ENCODE measurements at places on chromosomes 11 and 22.
A peak's percentile ranks its signal among the peaks of the same experiment; 100 is the strongest.

DNA sequence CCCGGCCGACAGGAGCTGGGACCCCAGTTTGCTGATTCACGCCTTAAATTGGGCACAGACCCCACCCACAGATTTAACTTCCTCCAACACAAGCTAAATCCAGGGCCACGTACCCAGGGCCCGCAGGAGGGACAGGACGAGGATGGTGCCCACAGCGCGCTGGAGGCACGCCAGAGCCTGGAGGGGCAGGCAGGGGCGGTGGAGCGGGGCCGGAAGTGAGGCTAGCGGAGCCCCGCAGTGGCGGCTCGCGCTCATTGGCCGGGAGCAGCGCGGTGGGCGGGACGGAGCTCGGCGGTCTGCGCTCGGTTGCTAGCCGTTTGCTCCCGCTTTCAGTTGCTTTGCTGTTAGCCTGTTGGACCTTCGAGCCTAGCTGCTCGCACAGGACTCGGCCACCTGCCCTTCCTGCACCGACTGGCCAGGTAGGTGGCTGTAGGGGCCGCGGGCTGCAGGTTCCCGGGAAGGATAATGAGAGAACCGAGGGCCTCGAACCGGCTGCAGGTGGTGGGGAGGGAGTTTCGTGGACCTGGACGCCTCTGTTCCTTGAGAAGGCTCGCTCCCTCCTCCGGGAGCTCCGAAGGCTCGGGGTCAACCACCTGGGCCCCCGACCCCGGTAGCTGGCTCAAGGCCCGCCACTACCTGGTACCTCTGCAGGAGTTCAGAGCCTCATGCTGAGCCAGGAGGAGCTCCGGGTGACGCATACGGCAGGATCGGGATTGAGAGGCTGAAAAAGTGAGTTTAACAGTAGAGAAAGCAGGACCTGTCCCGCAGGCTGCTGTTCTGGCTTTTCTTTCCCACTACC lies at the start of gene CCDC134:
Gene CCDC134 (plus strand): TSS at position 332 of the 799 bp plus-strand sequence. CDS start 8,212 bp downstream, outside the sequence.
- peak; percentile 80 for DNase-seq

- no peak for DNase-seq
These were observed 88.2 kb downstream of the CWC15 start for GRCh38 chr11:94885133-94885532.

GRCh38 chr22:40261783-40262182 lies 84.1 kb downstream of the TNRC6B start:
- no peak for DNase-seq

DNA sequence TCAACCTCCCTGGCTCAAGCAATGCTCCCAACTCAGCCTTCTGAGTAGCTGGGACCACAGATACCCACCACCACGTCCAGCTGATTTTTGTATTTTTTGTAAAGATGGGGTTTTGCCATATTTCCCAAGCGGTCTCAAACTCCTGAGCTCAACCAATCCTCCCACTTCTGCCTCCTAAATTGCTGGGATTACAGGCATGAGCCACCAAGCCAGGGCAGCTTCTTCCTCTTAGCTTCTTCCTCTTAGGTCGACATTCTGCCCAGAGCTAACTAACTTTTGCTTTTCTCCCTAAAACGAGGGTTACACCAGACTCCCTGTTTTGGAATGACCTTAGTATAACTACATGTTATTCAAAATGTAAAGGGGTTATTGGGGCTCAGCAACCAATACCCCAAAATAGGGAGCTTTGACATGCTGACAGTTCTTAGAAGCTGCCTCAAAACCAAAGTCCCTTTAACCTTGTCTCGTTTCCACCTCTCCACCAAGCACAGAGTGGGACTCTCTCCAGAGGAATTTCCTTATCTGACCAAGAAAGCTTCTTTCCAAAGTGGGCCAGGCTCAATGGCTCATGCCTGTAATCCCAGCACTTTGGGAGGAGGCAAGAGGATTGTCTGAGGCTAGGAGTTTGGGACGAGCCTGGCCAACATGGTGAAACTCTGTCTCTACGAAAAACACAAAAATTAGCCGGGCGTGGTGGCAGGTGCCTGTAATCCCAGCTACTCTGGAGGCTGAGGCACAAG lies 7.0 kb downstream of the HPS5 start:
- DNase-seq = no peak

DNA sequence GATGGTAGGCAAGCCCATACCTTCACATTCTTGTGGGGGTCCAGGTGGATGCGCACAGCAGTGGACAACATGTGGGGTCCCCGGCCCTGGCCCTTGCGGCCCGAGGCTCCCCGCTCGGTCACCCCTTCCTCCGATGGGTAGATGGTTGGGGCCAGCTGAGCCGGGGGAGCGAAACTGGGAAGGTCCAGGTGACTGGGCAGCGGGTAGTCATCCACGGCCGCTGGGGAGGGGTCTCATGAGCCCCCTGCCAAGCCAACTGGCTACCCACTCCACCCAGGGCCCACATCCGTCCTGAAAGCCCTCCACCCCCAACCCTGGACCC lies 10.7 kb downstream of the ATG2A start:
- DNase-seq = no peak

GRCh38 chr11:44171518-44171917 lies 76.0 kb downstream of the EXT2 start:
- no peak for DNase-seq

DNA sequence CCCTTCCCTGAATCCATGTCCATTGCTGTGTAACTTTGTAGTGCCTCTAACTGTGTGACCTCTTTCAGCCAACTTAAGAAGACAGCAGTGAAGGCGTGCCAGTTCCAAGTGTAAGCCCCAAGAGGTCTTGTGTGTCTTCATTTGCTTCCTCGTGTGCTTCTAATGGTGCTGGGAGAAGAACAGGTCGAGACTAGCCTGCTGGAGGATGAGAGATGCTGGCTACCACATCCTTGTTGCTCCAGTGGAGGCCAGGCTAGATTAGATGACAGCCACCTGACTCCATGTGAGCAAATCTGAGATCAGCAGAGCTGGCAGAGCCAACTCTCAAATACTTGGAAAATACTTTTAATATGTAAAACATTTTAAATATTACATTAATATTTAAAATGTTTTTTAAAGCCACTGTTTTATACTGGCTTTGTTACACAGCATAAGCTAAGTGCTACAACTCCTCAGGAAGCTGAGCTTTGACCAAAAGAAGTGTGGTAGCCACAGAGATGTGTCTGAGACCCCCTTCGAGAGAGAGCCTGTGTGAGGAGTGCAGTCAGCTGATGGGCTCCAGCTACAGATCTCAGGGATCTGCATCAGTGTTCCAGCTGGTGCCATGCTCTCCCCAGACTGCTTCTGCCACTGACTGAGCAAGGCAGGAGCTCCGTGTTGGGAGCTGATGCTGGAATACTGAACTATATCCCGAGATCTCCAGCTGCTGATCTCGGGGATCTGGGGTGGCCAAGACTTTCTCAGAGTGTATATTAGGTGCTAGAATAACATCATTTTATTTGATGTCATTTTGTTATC lies 8.9 kb downstream of the KCNJ11 start:
- DNase-seq = no peak

DNA sequence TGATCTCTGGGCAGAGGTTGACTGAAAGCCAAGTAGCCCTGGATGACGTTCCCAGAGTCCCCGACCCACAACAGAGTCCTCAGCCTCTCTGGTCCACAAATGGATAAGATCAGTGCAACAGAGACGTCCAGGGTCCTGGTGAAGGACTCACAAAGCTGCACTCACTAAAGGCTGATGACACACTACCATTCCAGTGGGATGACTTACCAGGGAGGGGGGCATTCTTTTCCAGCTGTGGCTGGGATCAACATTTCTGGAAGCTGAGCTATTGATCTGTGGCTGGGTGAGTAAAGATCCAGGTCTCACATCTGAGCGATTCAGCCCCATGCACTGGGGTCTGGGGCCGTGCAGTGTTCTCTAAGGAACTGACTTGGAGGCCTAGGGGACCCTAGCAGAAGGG lies 296.2 kb downstream of the NTM start:
- no peak for DNase-seq

DNA sequence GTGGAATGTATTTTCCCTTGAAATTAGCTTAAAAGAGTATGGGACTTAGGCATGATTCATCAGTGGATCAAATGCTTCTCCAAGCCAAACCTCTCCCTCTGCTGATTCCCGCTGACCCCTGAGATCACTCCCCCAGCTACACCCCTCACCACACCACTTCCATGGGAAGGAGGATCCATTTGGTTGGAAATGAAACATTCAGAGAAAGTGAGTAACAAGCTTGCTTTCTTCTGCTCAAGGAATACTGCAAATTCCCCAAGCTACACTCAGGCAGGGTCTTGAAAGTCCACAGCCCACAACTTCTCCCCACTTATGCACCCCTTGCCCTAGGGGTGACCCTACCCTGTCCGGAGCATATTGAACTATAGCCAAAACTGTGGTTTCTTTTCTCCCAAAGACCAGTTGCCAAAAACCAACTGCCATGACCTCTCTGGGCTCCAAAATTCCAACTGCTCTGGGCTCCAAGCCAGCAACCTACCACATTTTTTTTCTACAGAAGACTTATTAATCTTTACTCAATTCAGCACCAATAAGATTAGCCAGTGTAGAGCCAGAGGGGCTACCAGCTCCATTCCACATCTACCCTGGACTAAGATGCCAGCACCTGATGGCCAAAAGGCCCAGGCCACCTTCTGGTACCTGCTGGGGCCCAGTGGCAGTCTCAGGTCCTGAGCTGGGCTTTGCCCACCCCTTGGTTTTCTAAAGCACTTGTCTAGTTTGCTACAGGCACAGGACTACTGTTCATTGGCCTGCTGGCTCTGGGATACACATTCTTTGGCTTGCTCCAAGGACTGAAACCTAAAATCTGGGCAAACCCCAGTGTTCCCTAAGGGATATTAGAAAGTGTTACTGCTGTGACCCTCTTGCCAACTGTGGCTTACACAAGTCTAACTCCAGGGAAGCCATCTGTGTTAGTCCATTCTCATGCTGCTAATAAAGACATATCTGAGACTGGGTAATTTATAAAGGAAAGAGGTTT lies 101.1 kb downstream of the MICAL3 start:
- no peak for DNase-seq

GRCh38 chr11:1938343-1939005 lies 8.7 kb upstream of the MRPL23 start:
- no peak for DNase-seq

- no peak for DNase-seq
These were observed 3.9 kb downstream of the BET1L start for GRCh38 chr11:203056-203944.

GRCh38 chr11:71423181-71423790 lies 24.9 kb downstream of the DHCR7 start:
- DNase-seq = no peak

DNA sequence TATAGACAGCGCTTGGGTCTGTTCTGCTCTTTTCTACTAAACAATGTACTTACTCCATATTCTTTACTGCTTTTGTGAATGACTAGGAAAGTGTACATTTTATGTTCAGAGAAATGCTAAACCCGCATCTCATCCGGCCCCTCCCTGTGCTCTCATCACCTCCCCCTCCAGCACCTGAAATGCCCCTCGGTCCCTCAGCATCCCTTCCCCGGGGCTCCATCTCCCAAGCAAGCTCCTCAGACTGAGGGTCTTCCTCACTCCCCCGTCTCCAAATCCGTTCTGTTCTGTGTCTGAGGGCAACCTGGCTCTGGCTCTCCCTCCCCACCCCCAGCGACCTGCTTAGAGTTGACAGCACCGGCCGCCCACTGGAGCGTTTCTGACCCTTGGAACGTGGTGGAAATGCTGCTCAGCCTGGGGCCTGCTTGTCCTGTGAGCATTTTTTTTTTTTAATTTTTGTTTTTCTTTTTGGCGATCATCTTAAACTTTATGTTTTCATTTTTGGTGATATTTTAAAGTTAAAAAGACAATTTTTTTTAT lies 1.4 kb downstream of the SELENOO start:
- DNase-seq = no peak

- DNase-seq = no peak
These were observed 2.8 kb upstream of the TSPO start for GRCh38 chr22:43148581-43148980.

DNA sequence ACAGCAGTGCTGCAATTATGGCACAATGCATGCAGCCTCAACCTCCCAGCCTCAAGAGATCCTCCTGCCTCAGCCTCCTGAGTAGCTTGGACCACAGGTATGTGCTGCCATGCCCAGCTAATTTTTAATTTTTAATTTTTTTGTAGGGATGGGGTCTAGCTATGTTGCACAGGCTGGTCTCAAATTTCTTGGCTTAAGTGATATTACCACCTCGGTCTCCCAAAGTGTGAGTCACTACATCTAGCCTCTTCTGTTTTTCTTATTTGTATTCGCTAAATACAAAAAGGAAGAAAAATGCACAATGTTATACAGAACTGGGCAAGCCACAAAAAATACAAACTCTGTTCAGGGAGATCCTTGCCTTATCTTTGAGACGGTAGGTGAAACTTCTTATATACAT lies 62.1 kb downstream of the DDI1 start:
- no peak for DNase-seq

DNA sequence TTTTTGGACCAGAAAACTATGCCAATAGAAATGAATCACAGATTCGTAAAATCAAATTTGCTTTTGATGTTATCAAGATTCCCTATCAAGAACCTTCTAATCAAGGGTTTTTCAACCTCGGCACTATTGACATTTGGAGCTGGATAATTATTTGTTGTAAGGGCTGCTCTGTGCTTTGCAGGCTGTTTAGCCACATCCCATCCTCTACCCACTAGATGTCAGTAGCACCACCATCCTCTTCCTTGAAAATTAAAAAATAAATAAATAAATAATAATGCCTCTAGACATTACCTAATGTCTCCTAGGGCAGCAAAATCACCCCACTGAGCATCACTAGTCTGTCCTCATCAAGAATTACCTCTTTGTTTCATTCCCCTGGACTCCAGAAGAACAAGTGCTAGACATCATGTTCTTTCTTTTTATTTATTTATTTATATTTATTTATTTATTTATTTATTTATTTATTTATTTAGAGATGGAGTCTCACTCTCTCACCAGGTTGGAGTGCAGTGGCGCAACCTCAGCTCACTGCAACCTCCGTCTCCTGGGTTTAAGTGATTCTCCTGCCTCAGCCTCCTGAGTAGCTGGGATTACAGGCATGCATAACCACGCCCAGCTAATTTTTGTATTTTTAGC lies 744.7 kb downstream of the KCNA4 start:
- DNase-seq = no peak

DNA sequence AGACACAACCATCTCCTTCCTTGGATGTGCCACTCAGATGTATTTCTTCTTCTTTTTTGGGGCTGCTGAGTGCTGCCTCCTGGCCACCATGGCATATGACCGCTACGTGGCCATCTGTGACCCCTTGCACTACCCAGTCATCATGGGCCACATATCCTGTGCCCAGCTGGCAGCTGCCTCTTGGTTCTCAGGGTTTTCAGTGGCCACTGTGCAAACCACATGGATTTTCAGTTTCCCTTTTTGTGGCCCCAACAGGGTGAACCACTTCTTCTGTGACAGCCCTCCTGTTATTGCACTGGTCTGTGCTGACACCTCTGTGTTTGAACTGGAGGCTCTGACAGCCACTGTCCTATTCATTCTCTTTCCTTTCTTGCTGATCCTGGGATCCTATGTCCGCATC lies 489 bp downstream of the OR10A4 start:
- no peak for DNase-seq

GRCh38 chr11:130369141-130369691 lies 54.5 kb upstream of the ZBTB44 start:
- no peak for DNase-seq
